ENCODE measurements at places on chromosomes 3 and 15.

DNA sequence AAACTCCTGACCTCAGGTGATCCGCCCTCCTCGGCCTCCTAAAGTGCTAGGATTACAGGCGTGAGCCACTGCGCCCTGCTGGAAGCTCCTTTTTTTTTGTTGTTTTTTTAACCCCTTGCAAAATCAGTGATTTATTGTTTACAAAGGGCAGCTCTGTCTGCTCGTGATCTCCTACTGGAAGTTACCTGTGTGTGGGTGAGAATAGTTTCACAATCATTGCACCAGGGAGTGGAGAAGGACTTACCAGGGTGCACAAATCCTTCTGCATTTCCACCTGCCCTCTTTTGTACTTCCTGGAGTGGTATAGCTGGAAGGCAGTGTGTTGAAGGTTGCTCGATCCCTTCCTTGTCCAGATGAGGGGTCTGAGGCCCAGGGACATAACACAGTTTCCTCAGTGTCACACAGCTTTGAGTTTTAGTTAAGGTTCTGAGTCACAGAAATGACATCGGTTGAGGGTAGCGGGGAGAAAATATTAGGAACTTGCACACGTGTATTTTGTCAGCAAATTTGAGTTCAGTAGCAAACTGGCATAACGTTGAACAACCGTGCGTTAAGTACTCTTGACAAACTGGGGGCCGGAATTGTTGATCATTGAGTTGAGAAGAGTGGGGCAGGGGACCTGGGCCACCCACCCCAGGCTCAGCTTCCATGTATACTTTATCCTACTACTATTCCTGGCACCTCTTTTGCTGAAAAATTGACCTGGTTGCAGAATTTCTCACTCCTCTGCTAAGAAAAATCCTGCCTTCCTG lies 11.3 kb upstream of the TRAK1 start:
- no peak for DNase-seq

DNA sequence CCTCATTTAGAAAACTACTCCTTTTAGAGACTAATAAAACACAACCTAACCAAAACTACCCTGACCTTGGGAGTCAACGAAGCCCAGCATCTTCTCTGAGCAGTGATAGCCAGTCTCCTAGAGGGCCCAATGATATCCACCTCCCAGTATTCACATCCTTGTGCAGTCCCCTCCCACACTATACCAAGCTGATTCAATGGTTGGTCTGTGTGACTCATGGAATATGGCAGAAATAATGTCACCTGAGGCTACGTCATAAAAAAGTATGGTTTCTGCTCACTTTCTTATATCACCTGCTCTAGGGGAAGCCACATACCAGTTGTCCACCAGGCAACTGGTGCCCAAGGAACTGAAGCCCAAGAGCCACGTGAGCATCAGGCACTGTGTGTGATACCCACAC lies 21.4 kb upstream of the USF3 start:
- DNase-seq = no peak

- DNase-seq = no peak
Measured at GRCh38 chr15:43370310-43370974, 401 bp downstream of the ZSCAN29 start.

DNA sequence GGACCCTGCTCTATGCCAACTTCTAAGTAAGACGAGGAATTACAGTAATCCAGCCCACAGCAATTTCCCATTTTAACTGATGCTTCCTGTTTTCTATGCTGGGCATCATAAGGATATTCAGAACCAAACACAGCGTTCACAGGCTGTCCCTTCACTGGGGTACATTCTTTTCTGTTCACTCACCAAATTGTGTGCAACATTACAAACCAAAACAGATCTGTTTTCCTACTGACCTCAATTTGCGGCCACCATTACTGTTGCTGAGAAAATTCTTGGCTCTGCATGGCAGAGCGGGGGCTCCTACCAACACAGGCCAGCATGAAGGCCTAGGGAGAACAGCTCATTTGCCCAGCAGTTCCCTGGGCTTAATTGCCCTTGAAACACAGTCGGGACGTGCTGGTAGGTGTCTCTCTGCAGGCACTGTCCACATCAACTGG lies 76.5 kb downstream of the MYO1E start:
- DNase-seq = no peak

DNA sequence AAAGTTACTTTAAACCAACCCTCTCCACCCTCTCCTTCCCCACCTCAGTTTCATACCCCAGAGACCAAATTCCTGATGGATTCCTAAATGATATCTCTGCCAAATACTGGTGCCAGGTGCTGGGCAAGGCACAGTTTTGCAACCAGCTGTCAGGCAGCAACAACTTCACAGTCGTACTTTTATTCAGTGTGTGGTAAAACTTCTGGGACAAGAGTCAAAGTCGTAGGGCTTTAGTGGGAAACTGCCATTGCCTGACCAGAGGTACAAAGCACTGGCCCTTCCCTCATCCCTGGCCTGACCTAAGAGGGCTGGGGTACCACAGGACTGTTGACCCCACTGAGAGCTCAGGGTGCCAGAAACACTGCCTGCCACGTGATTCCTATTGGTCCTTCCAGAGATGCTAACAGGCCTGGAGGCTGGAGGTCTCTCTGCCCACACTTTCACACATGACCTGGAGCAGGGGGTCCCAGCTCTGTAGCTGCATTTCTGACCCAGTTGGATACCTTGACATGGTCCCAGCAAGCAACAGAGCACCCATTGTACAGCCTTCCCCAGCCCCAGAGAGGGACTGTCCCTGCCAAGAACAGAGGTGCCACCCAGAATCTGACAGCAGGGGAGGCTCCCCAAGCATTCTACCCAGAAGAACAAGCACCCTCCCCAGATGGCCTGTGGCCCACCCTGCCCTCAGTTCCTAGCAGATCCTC lies 59.9 kb downstream of the LIPC start:
- DNase-seq = no peak

DNA sequence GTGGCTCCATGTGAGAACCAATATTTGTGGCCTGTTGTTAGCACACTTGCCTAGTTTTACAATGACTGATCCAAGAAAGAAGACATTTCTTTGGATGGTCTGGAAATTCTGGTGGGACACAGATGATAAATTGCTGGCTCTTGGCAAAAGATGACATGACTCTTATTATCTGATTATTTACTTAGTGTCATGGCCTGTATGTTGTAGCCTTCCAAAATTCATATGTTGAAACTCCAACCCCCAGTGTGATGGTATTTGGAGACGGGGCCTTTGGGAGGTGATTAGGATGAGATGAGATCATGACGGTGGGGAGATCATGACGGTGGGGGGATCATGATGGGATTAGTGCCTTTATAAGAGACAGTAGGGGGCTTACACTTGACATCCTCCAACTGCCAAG lies 30.0 kb upstream of the AKAP13 start:
- no peak for DNase-seq

DNA sequence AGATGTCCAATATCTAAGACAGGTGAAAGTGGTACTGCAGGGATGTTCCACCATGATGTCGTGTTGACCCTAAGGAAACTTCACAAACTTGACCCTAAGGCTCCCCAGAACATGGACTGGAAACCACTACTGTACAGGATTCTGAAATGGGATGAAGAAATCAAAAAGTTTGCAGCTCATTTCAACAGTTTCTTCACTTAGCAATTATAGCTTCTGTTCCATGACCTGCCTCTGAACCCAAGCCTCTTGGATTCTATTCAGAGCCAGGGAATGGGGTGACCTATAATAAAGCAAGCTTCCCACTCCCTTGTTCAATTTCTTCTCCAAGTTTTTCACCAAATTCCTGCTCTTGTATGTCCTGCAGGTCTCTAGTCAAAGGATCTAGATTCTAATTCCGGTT lies 40.7 kb downstream of the DUT start:
- DNase-seq = no peak

- DNase-seq = no peak
Measured at GRCh38 chr15:60708684-60709083, 229.7 kb upstream of the ICE2 start.

- DNase-seq = peak; percentile 32
Measured at GRCh38 chr3:39208463-39209055, 16.2 kb upstream of the XIRP1 start.

- no peak for DNase-seq
Measured at GRCh38 chr15:62452026-62452425, 286.9 kb upstream of the C2CD4B start.

- DNase-seq = peak; percentile 7
Measured at GRCh38 chr15:75532413-75533250, 46.5 kb downstream of the PTPN9 start.

DNA sequence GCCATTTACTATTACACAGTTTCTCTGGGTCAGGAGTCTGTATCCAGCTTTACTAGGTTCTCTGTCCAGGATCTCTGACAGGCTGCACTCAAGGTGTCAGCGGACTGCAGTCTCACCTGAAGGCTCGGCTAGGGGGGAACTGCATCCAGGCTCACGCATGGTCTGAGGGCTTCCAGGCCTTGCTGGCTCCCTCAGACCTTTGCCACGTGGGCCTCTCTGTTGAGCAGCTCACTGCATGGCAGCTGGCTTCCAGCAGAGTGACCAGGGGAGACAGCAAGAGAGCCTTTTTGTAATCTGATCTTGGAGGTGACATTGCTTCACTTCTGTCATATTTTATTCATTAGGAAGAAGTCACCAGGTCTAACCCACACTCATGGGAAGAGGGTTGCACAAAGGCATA lies 152.3 kb downstream of the CACNA2D3 start:
- DNase-seq = no peak
